NCI-H1930 (cell line): ENCODE measurements at places on chromosomes 12 and 14.

GRCh38 chr14:78202163-78202562 lies 32.0 kb downstream of the NRXN3 start:
- DNase-seq = no peak

GRCh38 chr12:68245180-68246021 lies 8.0 kb downstream of the IL22 start:
- DNase-seq = no peak

GRCh38 chr14:34623506-34623905 lies 6.4 kb downstream of the SNX6 start:
- no peak for DNase-seq

GRCh38 chr12:75951399-75952278 lies 79.9 kb downstream of the PHLDA1 start:
- no peak for DNase-seq

DNA sequence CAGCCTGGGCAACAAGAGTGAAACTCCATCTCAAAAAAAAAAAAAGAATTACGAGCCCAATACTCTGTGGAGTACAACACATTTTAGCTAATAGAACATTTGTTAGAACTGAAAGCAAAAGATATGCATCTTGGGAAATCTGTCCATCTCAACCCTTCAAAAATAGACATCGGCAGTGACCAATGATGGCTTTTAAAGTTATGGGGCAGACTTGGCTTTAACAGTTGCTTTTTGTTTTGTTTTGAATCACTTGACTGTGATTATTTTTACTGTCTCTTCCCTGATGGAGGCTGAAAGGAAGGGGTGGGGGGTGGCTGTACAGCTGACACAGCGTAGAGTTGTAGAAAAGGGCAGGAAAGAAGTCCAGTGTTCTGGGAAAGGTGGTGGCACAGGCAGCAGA lies 2.2 kb downstream of the FKBP11 start:
- DNase-seq = no peak

GRCh38 chr14:61080591-61081010 lies 99.6 kb downstream of the SLC38A6 start:
- DNase-seq = no peak

DNA sequence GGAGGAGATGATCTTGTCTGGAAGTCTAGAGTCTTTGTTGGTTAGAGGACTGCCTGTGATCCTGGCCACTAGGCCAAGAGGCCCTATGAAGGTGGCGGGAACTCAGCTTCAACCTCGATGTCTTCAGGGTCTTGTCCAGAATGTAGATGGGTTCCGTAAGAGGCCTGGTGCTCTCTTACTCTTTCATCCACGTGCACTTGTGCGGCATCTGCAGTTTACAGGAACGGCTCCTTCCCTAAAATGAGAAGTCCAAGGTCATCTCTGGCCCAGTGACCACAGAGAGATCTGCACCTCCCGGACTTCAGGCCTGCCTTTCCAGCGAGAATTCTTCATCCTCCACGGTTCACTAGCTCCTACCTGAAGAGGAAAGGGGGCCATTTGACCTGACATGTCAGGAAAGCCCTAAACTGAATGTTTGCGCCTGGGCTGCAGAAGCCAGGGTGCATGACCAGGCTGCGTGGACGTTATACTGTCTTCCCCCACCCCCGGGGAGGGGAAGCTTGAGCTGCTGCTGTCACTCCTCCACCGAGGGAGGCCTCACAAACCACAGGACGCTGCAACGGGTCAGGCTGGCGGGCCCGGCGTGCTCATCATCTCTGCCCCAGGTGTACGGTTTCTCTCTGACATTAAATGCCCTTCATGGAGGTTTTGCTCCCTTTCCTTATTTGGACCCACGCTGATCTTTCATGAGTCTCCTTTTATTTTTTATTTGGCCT lies 17.7 kb downstream of the WNT5B start:
- no peak for DNase-seq

DNA sequence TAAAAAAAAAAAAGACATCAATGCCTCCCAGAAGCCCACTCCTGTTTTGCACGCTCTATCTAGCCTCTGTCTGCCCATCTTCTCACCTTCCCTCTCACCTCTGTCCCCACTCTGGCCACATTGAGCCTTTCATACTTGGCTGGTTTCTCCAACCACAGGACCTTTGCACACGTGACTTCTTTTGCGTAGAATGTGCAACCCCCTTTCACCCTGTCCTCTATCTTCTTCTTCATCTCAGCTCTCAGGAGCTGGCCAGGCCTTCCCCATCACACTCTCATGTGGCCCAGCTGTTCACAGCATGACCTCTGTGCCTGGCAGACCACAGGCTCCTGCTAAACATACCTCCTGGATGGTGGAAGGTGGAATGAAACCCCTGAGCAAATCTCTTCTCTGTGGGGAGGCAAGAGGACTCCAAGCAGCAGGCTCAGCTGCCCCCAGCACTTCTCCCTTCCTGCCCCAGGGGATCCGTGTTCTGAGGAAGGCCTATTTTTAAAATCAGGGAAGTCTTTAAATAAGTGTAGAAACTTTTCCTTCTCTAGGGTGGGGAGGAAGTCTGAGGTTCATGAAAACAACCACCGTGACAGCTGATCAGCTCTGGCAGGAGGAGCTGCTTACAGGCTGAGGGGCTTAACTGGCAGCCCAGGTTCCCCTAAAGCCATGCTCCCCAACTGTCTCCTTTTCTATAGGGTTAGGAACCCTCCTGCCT lies 11.6 kb downstream of the HVCN1 start:
- DNase-seq = no peak

- no peak for DNase-seq
These were observed 83.8 kb upstream of the HOXC13 start for GRCh38 chr12:53854701-53855316.

DNA sequence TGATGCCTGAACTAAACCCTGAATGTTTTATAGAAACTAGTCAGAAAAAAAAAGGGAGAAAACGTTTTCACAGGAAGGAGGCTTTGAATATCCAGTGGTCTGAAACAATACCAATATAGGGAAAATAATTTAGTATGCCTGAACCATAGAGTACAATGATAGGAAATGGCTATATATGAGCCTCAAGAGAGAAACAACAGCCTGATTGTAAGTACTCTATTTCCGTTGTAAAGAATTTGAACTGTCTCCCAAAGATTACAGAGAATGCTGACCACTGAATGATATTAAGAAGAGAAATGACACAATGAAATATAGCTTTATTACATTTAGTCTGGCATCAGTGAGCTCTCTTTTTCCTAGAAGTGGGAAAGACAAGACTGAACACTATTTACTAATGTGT lies 5.5 kb upstream of the GABARAPL1 start:
- DNase-seq = no peak

DNA sequence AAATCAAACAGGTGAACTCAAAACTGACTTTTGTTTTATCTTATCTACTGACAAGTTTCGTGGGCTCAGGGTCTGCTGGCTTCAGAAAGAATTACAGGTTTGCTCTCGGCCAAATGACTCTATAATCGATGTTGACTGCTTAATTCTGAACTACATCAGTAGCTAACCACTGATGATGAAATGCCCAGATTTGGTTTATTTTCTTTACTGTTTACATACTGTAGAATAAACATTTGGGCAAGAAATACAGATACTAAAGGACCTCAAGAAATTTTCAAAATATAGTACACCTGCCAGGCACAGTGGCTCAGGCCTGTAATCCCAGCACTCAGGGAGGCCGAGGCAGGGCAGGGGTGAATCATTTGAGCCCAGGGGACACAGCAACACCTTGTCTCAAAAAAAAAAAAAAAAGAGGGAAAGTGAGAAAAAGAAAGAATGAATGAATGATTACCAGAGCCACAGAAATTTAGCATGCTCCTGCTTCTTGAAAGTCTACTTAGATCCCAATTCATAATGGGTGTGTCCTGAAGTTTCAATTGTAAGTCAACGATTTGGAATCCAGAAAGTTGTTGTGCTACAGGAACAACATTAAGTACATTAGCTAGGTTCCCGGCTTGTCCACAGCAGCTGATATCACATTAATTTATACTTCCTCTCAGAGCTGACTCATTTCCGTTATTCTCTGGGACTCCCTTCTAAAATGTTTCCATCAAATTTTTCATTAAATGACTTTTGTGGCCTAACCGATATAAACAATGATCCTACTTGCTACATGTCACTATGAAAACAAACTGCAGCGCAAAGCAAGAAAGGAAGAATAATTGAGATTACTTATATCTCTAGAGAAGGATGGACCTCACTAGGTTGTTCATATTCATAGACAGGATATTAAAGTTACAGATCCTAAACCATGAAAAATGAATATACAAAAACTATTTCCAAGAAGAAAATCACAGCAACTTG lies 134.3 kb downstream of the MED13L start:
- DNase-seq = no peak

DNA sequence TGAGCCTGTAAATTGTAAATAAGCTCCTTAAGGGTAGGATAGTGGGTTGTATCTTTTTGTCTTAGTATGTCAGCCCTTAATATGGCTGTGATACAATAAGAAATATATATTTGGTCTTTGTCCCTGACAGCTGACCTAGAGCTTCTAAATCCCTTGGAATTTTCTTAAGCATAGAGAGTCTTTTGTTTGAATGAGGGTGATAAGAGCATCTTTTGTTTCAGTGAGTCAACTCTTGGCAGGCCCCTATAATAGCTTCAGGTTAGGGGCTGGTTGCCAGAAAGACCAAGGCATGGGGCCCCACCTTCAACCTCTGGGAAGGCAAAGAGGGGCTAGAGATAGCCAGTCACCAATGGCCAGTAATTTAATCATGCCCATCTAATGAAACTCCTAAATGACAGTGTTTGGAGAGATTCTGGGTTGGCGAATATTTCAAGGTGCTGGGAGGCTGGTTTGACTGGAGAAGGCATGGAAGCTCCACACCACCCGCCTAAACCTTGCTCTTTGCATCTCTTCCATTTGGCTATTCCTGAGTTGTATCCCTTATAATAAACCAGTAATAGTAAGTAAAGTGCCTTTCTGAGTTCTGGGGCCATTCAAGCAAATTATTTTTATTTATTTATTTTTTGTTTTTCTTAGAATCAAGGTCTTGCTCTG lies 10.5 kb downstream of the PALS1 start:
- no peak for DNase-seq

DNA sequence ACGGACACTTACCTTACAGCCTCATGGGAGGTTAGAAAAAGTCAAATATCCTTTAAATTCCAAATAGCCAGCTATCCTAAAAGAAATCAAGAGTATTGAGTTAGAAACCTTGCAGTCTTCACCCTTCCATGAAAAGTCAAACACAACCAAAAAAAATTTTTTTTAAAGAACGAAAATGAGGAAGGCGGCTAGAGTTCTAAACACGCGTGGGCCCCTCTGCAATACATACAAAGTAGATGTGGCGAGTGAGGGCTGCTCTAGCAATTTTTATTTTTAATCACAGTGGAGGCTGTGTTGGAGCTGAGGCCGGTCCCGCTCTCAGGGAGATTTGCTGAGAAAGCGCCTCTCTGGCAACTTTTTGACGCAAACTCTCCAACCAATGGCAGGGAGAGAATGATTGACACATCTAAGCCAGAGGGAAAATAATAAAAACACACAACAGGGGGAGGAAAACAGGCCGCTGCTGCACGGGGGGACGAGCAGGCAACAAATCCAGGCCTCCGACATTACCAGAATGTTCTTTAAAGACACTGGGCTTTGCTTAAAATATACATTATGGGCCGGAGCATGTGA lies at the start of gene OTX2:
OTX2 (minus strand) TSS at position 333 of the 573 bp plus-strand sequence. CDS start 5,023 bp downstream, outside the sequence.
- no peak for DNase-seq

- DNase-seq = no peak
These were observed 75.9 kb downstream of the CCDC88C start for GRCh38 chr14:91341751-91342154.
